ENCODE measurements at places on chromosomes 4 and X.

DNA sequence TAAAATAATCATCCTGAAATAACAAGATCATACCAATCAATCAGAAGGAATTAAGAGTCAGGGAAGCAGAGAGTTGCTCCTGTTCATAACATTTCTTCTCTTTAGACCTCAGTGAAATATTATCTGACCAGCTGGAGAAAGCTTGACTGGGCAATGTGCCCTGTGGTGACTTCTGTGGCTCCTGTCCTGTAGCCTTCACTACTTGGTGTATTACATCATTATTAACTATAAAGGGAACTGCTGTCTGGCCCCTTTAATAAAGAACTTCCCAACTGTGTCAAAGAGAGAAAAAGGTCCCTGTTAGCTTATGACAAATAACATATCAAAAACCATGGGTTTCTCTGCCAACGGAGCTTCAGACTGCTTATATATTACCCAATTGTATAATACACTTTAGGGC, 18.0 kb downstream of the OPHN1 start:
- DNase-seq: peak; percentile 3

DNA sequence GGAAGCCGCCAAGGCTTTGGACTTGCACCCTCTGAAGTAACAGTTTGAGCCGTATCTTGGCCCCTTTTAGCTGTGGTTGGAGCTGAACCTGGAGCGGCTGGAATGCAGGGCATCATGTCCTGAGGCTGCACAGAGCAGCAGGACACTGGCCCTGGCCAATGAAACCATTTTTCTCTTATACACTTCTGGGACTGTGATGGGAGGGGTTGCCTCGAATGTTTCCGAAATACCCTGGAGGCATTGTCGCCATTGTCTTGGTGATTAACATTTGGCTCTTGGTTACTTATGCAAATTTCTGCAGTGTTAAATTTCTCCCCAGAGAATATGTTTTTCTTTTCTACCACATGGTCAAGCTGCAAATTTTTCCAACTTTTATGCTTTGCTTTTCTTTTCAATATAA, 137.2 kb downstream of the MAGEC1 start:
- DNase-seq: no peak

DNA sequence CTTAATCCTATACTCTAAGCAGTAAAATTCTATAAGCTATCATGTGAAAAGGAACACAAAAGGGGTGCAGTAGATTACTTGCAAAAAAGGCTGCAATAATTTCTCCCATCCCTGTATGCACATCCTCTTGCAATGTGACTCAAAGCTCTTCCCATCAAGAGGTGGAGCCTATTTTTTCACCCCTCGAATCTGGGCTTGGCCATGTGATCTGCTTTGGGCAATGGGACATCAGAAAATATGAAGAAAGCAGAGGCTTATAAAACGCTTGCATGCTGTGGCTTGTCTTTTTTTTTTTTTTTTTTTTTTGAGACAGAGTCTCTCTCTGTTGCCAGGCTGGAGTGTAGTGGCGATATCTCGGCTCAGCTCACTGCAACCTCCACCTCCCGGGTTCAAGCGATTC, 33.0 kb downstream of the GEMIN8 start:
- no peak for DNase-seq

DNA sequence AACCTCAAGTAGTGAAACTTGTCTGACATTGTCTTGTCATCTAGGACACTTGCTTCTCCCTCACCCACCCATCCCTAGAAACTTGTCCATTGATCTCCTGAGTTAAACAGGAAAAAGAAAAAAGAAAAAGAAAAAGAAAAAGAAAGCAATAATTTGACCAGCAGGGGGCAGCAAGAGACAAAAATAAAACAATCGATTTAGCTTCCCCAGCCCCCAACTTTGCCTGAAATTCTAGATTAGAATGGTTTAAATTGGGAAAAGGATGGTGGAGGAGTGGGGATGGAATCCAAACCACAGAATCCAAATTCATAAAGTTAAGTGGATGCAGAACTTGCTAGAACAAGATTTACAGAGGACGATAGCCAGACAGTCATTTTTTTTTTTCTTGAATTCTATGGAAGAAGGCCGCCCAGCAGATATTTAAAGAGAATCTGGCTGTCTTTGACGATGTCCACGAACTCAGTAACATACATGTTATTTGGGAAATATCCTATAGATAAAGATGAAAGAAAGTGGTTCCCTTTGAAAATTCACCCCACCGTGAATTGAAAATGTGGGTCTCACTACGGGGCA, 282.9 kb downstream of the USP46 start:
- peak; percentile 23 for DNase-seq

GRCh38 chr4:86603311-86603885, 9.3 kb downstream of the PTPN13 start:
- DNase-seq: no peak

DNA sequence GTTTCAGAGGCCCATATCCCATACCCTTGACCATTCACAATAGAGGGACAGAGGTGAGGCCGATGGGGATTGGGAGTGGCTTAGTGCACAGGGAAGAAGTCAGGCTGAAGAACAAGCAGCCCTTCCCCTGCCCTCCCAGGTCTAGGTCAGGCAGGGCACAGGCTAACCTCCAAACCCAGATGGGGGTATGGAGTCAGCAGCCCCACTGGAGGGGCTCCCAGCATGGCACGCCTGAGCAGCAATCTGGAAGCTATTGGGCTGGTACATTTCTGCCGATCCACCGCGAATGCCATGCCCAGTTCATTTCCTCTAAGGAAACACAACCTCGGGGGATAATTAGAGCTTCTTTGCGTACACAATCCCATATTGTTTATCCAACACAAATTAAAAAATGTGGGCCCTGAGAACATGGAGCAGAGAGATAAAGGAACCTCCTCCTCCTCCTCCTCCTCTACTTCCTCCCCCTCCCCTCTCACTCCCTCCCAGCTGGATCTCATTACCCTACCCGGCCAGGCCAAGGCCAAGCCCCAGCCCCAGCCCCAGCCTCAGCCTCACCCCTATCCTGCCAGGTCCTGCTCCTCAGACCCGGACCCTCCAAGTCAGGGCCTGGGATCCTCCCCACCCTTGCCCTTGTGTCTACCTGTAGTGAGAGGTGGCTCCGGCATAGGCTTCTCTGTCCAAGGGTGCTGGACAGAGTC, 83.0 kb downstream of the PJA1 start:
- no peak for DNase-seq

- DNase-seq: no peak
These were observed 437.2 kb upstream of the ZFP42 start for GRCh38 chr4:187558391-187558790.

GRCh38 chr4:155908187-155909139, 5.0 kb downstream of the TDO2 start:
- DNase-seq: no peak

- no peak for DNase-seq
These were observed 25.3 kb downstream of the STIM2 start for GRCh38 chr4:26885912-26886274.

DNA sequence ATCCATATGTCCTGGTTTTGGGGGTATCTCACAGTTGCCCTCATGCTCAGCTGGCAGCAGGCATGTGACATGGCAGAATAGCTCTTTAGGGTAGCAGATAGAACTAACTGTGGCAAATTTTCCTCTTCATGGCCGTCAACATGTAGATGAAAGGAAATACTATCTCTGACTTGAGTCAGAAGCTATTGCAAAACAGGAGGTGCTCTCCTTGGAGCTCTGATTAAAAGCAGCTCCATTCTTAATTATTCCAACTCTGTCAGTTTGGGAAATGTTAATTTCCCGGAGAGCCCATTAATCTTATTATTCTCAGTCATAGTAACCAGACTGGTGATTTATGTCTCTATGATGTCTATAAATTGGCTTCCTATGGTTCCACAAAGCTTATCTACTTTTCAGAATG, 18.2 kb downstream of the IL13RA1 start:
- no peak for DNase-seq

- no peak for DNase-seq
These were observed 632.6 kb upstream of the INTU start for GRCh38 chr4:127000110-127000509.

GRCh38 chrX:134371133-134371532, 88.8 kb upstream of the HPRT1 start:
- DNase-seq: no peak

DNA sequence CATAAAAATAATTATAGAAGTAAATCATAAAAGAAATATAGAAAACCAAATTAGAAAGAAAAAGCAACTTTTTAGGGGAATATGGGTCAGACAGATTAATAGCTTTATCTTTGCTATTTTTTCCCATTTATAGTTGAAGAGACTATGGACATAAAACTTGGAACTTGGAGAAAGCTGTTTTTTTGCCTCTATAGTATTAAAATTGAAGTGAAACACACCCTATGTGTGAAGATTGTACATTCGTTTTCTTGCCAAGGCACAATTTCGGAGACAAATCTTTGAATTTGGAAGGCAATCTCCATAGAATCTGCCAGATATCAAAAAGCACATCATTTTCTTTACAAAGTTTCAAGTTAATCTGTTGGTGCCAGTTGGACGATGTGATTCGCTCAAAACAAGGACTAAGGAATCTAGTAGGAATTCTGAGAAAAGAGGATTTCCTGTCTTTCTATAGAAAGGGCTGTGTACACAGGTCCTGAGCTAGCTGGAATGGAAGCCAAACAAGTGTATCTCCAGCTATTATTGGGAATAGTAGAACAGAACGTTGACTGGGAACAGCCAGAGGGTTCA, 156.3 kb downstream of the SLC7A11 start:
- DNase-seq: no peak

GRCh38 chr4:113576947-113577678, 184.4 kb downstream of the CAMK2D start:
- no peak for DNase-seq

DNA sequence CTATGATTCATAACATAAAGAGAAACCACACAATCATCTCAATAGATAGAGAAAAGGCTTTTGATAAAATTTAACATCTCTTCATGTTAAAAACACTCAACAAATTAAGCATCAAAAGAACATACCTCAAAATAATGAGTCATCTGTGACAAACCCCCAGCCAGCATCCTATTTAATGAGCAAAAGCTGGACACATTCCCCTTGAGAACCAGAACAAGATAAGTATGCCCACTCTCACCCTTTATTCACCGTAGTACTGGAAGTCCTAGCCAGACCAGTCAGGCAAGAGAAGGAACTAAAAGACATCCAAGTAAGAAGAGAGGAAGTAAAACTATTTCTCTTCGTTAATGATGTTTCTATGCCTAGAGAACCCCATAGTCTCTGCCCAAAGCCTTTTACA, 507.2 kb downstream of the PABPC4L start:
- no peak for DNase-seq

DNA sequence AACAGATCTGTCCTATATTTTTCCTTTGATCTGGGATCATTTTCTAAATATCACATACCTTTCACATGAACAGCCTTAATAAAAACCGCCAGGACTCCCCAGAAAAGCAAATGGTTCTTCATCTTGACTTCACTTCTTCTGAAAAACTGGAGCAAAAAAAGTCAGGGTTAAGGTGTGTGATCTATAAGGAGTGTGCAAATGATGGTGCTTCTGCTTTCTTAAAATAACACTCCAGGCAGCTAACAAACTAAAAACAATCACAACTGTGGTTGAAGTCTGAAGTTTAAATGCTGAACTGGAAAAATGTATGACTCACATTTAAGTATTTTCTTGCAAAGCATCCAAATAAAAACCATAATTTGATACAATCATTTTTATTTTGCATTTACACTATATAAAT, at the start of gene JCHAIN:
JCHAIN (minus strand) TSS at position 140 of the 400 bp plus-strand sequence; CDS start at position 122, 18 bp downstream.
- DNase-seq: no peak

- DNase-seq: peak; percentile 14
These were observed at the start of gene PRKX for GRCh38 chrX:3713225-3713936. Gene PRKX, minus strand, starts transcription at chrX:3713649. Its CDS starts 396 bp downstream, at chrX:3713253.

GRCh38 chrX:154695911-154696675, 42.7 kb upstream of the CTAG2 start:
- DNase-seq: no peak

DNA sequence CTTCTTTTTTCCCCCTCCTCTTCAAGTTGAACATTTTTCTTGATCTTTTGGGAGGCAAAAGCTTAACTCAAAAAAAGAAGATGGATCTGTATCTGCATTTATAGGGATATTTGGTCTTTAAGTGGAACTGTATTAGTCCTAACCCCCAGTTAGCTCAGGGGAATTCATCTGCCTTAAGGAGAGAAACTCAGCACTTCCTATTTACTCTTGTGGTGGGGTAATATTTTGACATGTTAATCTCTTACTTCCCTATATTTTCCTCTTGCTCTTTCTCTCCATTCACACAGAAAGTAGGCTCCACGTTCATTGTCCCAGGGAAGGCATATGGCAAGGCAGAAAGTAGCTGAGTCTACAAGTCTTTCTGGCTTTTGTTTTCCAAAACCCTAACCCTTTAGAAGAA, 5.3 kb downstream of the LRRC66 start:
- DNase-seq: no peak

DNA sequence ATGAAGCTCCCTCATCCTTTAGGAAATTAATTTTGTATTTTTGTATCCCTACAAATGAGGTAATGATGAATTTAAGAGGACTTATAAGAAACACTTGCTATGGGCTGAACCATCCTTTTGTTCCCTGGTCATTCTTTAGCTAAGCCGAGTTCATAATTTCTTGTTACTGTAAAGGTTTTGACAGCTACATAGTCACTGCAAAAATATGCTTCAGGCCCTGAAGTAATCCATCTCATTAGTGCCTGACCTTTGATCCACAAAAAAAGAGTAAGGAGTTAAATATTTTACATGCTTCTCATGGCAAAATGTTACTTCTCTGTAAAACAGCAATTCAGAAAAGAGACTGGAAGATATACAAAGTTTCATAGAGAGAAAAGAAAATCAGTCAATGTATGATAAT, 290.6 kb upstream of the SLIT2 start:
- no peak for DNase-seq

- no peak for DNase-seq
These were observed 20.4 kb downstream of the TMLHE start for GRCh38 chrX:155592331-155592730.

DNA sequence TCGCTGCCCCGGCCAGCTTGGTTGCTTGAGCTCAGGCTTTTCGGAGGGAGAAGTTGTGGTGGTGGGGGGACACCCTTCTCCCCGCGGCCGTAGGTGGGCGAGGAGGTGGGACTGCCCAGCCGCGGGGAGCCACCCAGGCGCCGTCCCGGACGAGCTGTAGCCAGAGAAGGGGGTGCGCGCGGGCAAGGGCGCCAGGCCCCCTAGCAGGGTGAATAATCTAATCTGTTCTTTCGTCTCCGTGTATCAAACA, 3.1 kb downstream of the MID1IP1 start:
- no peak for DNase-seq

DNA sequence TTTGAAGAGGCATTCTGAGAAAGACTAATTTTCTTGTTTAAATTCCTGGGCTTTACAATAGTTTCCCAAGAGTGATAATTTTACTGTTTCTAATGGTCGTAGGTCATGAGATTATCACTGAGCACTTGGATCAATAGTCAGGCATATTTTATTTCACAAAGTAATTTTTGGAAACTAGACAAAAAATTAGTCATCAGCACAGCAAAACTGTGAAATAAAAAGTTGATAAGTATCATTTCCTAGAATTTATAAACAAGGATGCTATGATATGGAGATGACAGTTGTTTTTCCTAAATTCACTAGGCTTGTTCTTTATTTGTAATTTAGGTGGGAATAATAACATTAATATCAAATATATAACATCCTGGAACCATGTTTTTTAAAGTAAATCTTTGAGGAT, 33.0 kb downstream of the SULT1B1 start:
- DNase-seq: no peak

GRCh38 chrX:107597264-107597663, 31.0 kb upstream of the PRPS1 start:
- no peak for DNase-seq

- DNase-seq: no peak
These were observed 171.5 kb downstream of the CFAP299 start for GRCh38 chr4:80507077-80507476.
